Left lung (tissue), 14 donors: ENCODE measurements at places on chromosomes 6 and 20. TPM values are rescaled to one million over a fixed set of nuclear protein-coding genes. Genes with fewer than 3 reads are reported as not detected.

- DNase-seq = no peak
Observed at GRCh38 chr6:13712599-13712898, 914 bp upstream of the RANBP9 start.

DNA sequence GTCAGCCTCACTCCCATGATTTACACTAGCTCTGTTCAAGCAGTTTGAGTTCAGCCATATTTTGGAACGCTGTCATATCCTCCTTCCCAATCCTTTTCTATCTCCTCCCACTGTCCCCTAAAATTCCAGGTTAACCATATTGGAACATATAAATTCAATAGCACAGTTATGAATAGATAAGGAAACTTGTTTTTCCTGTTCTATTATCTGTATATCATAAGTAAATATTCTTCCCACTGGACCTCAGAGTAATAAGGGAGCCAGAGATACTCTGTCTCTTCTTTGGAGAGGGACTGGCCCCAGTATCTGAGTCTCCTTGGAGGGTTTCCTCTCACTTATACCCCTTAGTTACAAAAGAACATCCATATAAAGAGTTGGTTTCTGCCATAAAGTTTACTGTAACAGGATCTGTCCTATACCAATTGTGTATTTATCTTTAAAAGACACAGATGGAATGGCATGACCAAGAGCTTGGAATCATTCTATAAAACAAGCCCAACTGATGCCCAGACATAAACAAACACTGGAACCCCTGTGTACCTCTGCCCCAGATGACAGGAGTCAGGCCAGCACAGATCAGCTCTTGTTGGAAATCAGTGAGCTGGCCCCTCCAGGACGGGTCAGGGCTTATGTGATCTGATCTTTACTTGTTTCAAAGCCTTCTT is 67.1 kb downstream of the EPB41L2 start:
- DNase-seq = no peak

GRCh38 chr6:158039178-158039557 is 57.5 kb downstream of the SYNJ2 start:
- DNase-seq = no peak

The BANF2 gene
- not detected for polyA plus RNA-seq

- no peak for DNase-seq
Observed at GRCh38 chr6:52982680-52983079, 12.4 kb downstream of the GSTA4 start.

GRCh38 chr20:41150664-41151063 is 13.3 kb downstream of the PLCG1 start:
- no peak for DNase-seq

The ERVFRD-1 gene
- polyA plus RNA-seq = 0.10 TPM

The HCRTR2 gene
- polyA plus RNA-seq = not detected

DNA sequence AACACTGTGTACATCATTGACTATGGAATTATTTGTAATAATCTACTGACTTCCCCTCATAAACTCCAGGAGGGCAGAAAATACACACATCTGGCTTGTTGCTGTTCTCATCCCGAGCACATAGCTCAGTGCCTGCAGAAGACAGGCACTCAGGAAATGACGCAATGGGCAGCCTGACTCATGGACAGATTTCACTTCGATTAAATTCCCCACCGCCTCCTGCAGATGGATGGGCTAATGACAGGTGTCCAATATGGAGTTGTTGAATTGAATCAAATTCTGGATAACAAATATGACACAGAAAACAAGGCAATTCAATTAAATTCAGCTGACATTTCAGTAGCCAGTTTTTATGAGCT is 9.1 kb downstream of the ANKRD60 start:
- DNase-seq = no peak
